ENCODE measurements at places on chromosomes 4 and X.

DNA sequence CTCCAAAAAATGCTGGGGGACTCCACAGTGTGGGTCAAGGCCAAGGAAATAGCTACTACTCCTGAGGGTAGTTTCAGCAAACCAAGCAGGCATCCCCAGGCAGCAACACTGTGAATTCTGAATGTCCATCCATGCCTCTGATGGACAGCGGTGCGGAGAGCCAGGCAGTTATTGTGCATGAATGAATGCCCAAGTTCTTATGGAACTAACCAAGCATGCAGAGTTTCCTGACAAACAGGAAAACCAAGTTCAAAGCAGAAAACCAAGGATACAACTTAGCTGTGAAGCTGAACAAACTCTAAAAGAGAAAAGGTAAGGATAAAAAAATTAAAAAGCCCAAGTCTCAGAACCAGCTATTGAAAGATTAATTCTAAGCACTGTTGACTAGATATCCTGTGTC lies 642.6 kb upstream of the HS3ST1 start:
- DNase-seq: no peak

DNA sequence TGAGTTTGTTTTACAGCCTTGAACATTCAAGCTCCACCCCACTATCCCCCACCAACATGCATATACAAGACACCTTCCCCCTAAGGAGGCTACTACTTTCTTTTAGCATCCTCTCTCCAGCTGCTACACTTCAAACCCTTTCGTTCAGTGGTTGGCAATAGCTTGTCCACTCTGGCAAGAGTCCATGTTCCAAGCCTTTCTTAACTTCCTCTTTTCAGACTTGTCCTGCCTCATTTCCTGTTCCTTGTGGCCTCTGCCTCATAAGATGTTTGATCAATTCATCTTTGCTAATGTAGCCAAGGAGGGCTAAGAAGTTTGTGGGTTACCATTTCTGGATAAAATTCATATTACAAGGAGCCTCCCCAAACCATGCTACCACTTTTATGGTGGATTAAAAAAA lies 20.8 kb upstream of the ZCCHC12 start:
- DNase-seq: no peak

GRCh38 chr4:145785391-145786008 lies 105.6 kb downstream of the C4orf51 start:
- no peak for DNase-seq

DNA sequence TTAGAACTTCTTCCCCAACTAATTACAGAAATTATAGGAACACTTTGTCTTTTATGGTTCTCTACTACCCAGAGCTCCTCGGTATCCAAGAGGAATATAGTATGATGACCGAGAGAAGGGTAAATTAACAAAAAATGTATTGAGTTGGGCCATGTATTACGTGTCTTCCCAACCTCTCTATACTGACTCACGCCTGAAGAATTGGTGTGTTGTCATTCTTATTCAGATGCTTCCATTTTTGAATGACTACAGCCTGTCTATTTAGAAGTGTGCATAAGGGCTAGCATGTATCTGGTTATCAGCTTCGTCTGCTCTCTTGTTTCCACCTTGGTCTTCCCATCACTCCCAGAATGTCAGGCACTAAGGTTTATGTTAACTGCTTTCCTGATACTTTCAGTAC lies 24.5 kb upstream of the SCD5 start:
- DNase-seq: no peak

GRCh38 chr4:183855323-183856190 lies 49.5 kb upstream of the STOX2 start:
- no peak for DNase-seq

DNA sequence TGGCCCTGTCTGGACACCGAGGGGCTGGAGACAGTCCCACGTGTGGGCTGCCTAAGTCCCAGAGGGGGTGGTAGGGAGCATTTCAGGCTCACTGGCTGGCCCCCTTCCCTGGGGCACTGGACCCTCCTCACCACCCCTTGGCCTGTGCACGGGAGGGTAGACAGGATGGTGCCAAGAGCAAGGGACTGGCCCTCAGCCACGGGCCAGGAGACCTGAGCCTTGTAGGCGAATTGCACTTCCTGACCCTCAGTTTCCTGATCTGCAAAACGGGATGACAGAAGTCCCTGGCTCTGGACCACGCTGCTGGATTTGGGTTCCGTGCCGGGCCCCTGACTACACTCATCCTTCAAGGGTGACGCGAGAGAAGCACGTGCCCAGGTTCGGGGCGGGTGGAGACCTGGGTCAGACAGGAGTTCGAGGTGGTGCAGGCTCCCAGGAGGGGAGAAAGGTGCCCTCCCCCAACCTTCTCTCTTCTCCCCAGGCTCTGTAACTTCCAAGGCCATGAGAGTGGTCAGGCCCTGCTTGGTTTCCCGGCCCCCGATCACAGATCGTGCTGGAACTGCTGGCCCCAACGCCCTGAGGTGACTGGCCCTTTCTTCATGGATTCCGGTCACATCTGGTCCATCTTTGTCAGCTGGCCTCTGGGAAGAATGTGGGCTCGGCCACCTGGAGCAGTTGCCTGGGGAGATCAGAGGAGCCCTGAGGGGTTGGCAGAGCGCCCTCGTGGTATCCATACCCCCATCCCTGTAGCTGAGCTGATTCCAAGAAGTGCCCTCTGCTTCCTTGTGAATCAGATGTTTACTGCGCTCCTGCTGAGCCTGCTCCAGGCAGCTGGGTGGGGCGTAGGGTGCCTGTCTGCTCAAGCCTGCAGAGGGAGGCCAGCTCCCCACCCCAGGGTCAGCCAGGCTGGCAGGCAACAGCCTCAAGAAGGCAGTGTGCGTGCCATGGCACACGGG lies 3.3 kb downstream of the SH3BP2 start:
- no peak for DNase-seq

GRCh38 chr4:184096561-184097240 lies 121.0 kb downstream of the ENPP6 start:
- no peak for DNase-seq

GRCh38 chr4:101033986-101034385 lies 313.3 kb downstream of the PPP3CA start:
- no peak for DNase-seq

- DNase-seq: peak; percentile 10
Observed at GRCh38 chr4:184250795-184251669, 33.4 kb upstream of the ENPP6 start.

DNA sequence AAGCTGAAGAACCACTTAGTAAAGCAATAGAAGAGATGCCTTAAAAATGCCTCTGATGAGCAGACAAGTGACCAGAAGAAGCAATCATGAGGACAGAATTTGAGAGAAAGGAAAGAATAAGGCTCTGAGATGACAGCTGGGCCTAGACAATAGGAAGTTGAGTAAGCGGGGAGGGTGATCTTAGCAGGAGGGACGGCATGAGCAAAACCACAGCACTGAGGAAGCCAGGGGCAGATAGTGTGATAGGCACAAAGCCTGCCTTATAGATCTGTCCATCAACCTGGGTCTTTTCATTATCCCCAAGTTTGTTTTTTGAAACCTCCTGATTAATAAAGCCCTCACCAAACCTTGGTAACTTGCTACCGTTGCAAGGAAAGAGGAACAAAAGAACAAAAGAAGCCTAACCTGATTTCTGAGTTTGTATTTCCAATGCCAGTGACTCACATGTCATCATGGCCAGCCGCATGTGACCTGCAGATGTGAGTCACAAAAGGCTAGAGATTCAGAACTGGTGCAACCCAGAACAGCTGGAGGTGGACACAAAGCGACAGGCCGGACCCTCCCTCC lies 55.7 kb upstream of the PPARGC1A start:
- DNase-seq: peak; percentile 23

GRCh38 chrX:120357186-120357585 lies 4.7 kb upstream of the ATP1B4 start:
- no peak for DNase-seq

DNA sequence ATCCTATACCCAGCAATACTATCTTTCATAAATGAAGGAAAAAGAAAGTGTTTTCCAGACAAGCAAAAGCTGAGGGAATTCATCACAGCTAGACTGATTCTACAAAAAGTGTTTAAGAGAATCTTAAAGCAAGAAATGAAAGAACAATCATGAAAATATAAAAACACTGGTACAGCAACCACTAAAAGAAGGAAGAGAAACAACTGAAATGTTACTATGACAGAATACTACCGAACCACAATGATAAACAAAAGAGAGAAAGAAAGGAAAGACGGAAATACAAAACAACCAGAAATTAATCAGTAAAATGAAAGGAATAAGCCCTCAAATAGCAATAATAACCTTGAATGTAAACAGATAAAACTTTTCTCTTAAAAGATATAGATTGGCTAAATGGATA lies 110.8 kb upstream of the AFF2 start:
- no peak for DNase-seq

GRCh38 chr4:152939621-152940020 lies 3.5 kb downstream of the FHDC1 start:
- DNase-seq: no peak

- DNase-seq: no peak
Observed at GRCh38 chr4:189786447-189786846, 154.2 kb upstream of the FRG1 start.

GRCh38 chrX:132119283-132119682 lies 8.5 kb downstream of the FRMD7 start:
- DNase-seq: no peak

DNA sequence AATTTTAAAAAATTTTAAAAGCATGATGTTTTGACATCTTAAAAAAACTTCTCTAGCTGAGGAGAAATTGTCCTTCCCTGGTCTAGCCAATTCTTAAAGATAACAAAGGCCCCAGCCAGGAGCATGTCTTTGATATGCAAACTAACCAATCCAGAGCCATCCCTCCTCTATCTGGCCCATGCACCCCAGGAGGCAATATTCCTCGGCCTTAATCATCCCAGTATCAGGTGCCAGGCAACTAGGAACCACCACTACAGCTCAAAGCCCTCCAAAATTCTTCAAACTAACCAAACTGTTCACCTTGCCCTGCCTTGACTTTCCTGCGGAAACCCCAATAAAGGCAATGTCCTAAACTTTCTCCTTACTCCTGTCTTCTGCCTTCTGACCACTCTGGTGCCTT lies 97.8 kb upstream of the USP9X start:
- no peak for DNase-seq

DNA sequence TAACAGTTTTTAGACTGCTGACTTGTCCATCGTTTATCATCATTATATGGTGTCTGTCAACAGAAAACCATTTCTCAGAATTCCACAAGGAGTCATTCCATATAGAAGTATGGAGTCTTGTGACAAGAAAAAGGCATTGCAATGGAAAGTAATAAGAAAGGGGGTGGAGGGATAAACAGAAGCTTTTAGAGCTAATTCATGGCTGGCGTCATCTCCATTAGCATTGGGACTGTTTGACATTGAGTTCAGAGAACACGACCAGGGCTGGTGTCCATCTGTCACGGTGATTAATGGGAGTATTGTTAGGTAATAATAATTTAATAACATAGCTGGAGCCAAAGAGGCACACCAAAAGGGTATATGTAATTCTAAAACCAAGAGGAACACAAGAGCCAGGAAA lies 101.9 kb upstream of the SFRP2 start:
- DNase-seq: no peak

GRCh38 chr4:6718932-6719610 lies 3.1 kb downstream of the BLOC1S4 start:
- no peak for DNase-seq

Data from GDM1 (cell line).